ENCODE measurements at places on chromosomes 7 and 10.

GRCh38 chr7:125618516-125618915 is 688.9 kb upstream of the POT1 start:
- no peak for DNase-seq

GRCh38 chr10:36608866-36609265 is 516.5 kb upstream of the ANKRD30A start:
- DNase-seq: no peak

GRCh38 chr7:24831240-24831639 is 74.0 kb upstream of the GSDME start:
- DNase-seq: no peak

- no peak for DNase-seq
Measured at GRCh38 chr10:75470901-75471300, 39.5 kb downstream of the LRMDA start.

- no peak for DNase-seq
Measured at GRCh38 chr10:7449063-7449695, 38.3 kb upstream of the SFMBT2 start.

GRCh38 chr10:26879744-26880143 is 19.0 kb upstream of the ABI1 start:
- no peak for DNase-seq

DNA sequence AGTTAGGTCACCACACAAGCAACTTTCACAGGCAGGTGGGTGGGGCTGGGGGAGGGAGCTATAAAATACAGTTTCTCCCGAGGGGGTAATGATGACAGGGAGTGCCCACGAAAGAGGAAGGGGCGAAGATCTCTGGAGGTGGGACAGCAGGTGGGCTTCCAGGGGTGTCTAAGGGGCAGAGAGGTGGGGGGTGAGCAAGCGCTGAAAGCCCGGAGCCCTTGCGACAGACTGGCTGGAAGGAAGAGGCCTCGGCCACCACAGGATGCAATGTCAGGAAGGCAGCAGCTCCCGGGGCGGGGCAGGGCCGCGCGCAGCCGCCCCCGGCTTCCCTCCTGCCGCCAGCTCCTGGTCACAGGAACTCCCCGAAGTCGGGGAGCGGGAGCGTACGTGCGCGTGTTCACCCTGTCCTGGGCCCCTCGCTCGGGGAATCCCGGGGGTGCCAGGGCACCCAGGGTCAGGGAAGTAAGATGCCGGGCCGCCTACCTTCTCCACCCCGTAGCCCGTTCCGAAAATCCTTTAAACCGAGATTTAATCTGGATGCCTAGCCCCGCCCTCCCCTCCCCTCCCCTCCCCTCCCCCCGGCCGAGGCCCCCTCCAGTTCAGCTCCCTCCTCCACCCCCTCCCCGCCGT is 105.2 kb upstream of the PPIF start:
- no peak for DNase-seq

DNA sequence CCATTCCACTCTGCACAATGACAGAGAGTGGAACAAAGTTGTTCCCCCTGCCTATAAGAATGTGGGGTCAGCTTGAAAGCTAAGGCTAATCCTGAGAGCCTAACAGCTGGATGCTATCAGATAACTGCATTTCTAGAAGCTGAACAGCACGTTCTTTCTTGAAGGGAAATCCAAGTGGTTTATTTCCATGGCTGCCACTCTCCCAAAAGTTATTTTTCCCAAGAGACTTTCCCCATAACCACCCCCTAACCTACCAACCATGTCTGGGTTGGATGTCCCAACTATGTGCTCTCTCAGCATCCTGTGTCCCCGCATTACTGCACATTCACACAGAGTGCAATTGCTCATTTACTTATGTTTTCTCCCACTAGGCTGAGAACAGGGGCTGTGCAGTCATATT is 140.7 kb upstream of the ANKRD1 start:
- no peak for DNase-seq

DNA sequence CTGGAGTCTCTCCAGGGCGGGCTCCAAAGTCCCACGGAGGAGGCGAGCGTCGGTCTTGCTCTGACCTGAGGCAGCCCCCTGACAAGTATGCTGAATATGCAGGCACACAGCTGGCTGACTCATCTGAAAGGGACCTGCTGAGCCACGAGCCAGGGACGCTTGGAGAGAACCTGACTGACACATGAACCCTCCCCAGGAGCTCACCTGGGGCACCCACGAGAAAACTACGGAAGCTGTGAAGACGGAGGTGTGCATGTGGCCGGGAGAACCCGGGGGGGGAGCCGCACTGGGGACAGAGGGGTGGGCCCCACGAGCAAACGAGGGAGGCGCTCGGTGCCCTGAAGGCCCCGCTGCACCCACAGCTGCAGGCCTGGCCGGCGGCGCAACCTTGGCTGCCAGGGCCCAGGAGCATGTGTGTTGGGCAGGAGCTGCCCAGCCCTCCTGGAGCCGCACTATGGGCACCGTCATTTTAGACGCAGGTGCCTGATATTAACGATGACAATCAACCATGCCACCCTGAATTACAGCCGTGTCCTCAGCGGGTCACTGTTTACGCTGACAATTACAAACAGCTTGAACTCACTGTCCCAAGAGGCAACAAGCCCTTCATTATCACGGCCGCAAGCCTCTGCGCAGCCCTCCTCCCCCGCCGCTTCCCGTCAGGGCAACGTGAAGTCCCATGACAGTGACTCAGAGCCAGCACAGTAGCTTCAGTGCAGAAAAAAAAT is 64.7 kb downstream of the DIP2C start:
- no peak for DNase-seq

DNA sequence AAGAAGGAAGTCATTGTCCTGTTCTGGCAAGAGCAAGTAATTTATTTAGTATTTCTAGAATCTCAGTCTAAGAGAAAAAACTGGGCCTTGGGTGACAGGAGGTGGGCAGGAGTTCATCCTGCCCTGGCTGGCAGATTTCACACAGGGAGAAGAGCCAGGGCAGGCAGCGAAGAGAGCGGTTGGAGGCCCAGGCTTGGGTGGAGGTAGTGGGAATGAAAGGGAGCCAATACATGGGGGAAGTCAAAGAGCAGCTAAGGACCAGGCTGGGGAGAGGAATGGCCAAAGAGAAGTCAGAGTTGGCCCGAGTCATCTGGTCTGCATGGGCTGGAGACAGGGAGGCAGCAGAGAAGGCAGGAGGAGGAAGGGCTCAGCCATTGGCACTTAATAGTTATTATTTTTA is 51.4 kb downstream of the HECW1 start:
- DNase-seq: no peak

GRCh38 chr7:73831834-73832651 is 1.2 kb downstream of the CLDN4 start:
- DNase-seq: no peak

GRCh38 chr10:35492386-35493195 is 112.5 kb upstream of the GJD4 start:
- no peak for DNase-seq

Measured in stimulated activated CD8-positive, alpha-beta memory T cell treated with anti-CD3 and anti-CD28 coated beads, Interleukin-12 subunit alpha, Interleukin-12 subunit beta, amount 100 ng/mL, for 4 hours (primary cell).